ENCODE measurements at places on chromosomes 13 and 19. TPM values are rescaled to one million over a fixed set of nuclear protein-coding genes. Genes with fewer than 3 reads are reported as not detected.

IFNL1 gene
- not detected for total RNA-seq

PSG6 gene
- total RNA-seq: not detected

CLEC17A gene
- not detected for total RNA-seq

ZNF177 gene
- 0.43 TPM for total RNA-seq

HRC gene
- not detected for total RNA-seq

SLC17A7 gene
- not detected for total RNA-seq

ZNF256 gene
- total RNA-seq: 5.0 TPM

ZNF714 gene
- 1.5 TPM for total RNA-seq

ZNF791 gene
- 15.2 TPM for total RNA-seq

ZNF665 gene
- total RNA-seq: 2.6 TPM

SERTAD3 gene
- 50.3 TPM for total RNA-seq

DENND1C gene
- not detected for total RNA-seq

TLE6 gene
- not detected for total RNA-seq

CEACAM4 gene
- not detected for total RNA-seq

CERS1 gene
- total RNA-seq: 0.66 TPM

ATP4B gene
- total RNA-seq: not detected

CYSLTR2 gene
- 0.88 TPM for total RNA-seq

ZNF525 gene
- 11.6 TPM for total RNA-seq

OR7C1 gene
- not detected for total RNA-seq

ANKLE1 gene
- 0.57 TPM for total RNA-seq

ADM5 gene
- total RNA-seq: 1.1 TPM

POLR1G gene
- 7.7 TPM for total RNA-seq

C19orf38 gene
- not detected for total RNA-seq
